ENCODE measurements at places on chromosomes 5 and 9. TPM values are rescaled to one million over a fixed set of nuclear protein-coding genes. Genes with fewer than 3 reads are reported as not detected.

Gene SLC36A2
- not detected for total RNA-seq

DNA sequence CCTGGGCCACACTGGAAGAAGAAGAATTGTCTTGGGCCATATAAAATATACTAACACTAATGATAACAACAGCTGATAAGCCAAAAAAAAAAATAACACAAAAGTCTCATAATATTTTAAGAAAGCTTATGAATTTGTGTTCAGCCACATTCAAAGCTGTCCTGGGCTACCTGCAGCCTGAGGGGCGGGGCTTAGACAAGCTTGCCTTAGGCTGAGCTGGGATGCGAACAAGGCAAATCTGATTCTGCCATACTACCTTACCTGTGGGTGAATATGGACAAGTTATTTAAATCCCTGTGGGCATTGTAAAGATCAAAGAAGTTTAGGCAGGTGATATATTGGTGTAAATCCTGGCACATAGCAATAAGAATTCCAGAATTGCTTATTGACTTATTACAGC is 212.3 kb upstream of the ATP10B start:
- DNase-seq = no peak

GRCh38 chr9:76020652-76021051 is 130.2 kb downstream of the PCSK5 start:
- no peak for DNase-seq

- DNase-seq = no peak
Measured at GRCh38 chr9:76717176-76717575, 47.1 kb upstream of the PCA3 start.

- no peak for DNase-seq
Measured at GRCh38 chr5:10229306-10230048, 20.2 kb downstream of the ATPSCKMT start.

Gene ZNF782
- 4.5 TPM for total RNA-seq

Gene BHMT
- total RNA-seq = 0.21 TPM

- no peak for DNase-seq
Measured at GRCh38 chr9:88018101-88018500, 43.8 kb upstream of the CDK20 start.

DNA sequence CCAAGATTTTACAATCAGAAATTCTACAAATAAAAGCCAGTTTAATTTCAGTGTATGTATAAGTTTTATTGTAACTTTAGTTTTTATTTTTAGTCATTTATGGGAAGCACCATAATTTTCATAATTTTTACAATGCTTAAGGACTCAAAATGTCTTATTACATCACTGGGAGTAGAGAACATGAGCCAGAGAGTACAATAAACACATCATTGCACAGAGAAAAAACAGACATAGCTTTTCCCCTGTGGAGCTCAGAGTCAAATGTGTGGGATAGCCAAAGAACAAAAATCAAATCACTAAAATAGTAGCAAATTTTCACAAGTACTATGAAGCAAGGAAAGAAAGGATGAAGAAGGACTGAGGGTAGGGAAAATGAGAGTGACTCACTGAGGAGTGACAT is 5.5 kb upstream of the JAKMIP2 start:
- no peak for DNase-seq

Gene KLHL9
- 20.4 TPM for total RNA-seq

DNA sequence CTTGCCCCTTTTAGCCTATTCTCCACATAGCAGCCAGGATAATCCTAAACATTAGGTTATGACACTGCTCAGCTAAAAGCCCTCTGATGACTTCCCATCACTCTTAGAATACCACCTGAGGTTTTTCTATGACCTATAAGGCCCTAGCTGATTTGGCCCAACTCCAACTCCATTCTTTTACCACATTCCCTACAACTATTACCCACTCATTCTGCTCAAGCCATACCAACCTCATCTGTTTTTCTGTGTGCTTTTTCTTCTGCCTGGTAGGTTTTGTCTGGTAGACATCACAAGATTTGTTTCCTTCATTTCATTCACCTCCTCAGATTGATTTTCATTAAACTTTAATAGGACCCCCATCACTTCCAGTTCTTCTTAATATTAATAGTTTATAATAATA is 12.5 kb upstream of the FCHO2 start:
- DNase-seq = no peak

DNA sequence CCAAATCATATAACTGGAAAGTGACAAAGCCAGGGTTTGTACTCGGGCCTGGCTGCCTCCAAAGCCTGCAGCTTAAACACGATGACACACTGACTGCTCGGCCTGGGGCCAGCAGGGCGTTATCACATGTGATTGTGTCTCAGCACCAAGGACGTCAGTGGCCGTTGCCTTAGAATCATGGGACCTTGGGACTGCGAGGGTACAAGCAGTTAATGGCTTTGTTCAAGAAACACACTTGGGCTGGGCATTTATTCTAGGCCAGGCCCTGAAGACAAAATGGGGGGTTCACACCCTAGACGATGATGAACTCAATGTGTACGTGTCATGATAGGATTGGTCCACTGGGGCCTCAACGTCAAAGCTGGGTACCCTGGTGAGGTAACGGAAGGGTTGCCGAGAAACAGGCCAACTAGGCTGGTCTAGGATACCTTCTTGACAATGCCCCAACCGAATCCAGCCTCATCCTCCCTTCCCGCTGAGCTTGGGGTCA is 13.0 kb downstream of the SH3PXD2B start:
- no peak for DNase-seq

DNA sequence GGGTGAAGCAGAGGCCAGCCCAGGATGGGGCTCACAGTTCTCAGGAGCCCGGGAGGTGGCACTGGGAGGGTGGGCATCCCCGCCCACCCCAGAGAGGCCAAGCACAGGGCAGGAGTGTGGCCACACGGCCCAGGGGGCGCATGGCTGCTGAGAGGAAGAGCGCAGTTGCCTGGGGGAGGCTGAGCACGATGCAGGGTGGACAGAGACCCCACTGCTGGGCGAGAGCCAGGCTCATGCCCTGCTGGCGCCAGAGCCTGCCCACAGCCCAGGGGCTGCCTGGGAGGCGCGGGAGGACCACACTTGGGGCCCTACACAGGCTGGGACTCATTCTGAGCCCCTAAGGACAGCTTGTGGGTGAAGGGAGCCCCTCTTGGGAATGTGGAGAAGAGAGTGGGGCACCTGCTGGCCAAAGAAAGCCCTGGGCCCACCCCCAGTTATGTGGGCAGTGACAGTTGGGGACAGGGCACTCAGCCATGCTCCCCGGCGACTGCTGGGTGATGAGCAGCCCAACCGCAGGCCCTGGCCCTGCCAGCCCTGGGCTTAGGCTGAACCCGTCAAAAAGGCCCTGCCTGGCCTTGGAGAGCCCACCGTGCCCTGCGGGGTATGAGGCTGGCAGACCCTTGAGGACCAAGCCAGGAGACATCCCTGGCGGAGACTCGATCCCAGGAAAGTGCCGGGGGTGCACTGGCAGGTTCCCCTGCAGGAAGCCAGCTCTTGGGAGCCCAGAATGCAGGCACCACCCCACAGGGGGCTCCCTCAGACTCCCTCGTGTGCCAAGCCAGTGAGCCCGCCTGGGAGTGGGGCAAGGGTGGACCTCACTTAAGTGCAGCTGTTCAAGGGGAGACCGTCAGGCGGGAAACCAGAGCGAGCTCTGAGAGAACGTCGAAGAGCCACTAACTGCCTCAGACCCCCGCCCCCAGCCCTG is 21.6 kb upstream of the CAMSAP1 start:
- no peak for DNase-seq

Gene UIMC1
- total RNA-seq = 30.0 TPM

DNA sequence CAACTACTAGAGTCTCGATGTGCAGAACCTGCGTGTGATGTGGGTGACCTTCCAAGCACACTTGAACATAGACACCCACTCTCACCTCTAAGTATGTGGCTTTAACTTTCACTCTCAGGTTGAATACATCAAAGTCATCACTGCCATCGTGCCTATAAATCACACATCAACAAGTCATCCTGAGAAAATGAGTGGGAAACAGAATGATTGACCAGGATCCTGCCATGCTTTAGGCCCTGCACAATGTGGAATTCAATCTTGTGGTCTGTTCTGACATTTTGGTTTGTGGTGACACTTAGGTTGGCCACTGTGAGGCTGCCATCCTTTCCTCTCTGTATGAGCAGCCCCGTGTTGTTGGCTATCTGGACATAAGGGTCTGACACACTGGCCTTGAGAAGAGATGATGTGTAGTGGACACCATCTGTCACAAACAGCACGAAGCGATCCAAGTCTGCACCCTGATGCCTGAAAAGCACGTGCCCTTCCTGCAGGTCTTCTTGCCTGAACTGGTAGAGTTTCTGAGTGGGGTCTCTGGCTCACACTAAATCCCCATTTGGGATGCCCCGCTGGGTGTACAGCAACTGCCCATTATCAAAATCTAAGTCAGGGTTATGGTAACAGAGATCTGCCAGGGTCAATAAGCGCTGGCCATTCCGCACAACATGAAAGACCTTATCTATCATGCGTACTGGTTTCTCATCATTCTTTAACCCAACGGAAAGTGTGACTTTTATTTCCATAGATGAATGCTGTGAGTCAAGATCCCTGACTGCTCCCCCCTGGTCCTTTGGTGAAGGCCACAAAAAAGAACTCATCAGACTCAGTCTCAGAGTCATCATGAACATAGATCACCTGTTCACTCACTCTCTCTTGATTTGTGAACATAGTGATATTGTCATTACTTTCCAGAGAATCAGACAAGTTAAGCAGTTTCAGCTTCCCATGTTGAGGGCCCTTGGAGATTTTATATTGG is 116.6 kb downstream of the ESM1 start:
- no peak for DNase-seq

Gene LECT2
- not detected for total RNA-seq

- DNase-seq = peak; percentile 94
Measured at GRCh38 chr9:70420441-70421271, 6.2 kb upstream of the KLF9 start.

DNA sequence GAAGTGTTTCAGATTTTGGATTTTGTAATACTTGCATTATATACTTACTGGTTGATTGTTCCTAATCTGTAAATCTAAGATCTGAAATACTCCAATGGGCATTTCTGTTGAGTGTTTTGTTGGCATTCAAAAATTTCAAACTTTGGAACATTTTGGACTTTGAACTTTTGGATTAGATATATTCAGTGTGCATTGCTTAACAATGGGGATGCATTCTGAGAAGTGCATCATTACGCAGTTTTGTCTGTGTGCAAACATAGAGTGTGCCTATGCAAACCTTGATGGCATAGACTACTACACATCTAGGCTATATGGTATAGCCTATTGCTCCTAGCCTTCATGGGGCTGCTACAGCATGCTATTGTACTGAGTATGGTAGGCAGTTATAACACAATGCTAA is 325.4 kb downstream of the KDM4C start:
- DNase-seq = no peak

DNA sequence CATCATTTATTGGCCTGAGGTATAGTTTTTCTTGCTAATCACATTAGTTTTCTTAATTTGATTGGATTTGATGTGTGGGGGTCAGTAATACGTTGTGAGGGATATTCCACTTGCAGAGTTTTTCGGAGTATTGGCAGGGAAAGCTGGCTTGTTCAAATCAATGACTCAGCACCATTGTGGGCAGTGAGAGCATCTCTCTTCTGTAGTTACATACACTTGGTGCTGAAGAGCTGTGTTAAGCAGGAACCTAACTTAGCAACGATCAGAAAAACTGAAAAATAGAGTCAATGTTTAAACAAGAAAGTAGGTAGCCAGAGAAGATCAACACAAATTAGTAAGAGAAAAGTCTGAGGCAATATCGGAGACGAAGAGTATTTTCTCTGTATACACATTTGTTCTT is 344.6 kb upstream of the EDIL3 start:
- DNase-seq = no peak

GRCh38 chr9:69324549-69325401 is at the start of gene ENTREP1:
ENTREP1 (plus strand) TSS chr9:69325215; CDS start chr9:69325310, 95 bp downstream.
- DNase-seq = peak; percentile 67

GRCh38 chr5:126917918-126918614 is 112.3 kb downstream of the MARCHF3 start:
- DNase-seq = no peak

Gene PCDH12
- total RNA-seq = 1.3 TPM

DNA sequence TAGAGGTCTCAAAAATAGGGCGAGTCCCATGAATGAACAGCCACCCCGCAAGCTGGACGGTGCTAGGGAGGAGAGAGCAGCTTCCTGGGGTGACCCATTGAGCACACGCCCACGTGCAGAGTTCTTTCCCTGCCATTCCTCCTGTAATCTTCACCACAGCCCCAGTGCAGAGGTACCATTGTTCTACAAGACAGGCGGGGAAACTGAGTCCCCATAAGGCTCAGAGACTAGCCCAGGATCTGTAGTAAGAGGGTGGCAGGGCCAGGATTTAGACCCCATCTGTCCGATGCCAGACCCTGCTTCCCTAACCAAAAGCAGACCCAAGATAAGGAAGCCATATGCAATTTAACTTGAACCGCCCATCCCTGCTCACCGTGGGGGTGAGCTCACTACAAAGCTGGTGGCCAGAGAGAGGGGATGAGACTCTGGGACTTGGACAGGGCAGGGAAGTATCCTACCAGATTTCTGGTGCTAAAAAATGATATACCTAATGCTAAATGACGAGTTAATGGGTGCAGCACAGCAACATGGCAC is 36.7 kb upstream of the ORM1 start:
- no peak for DNase-seq

Gene SPRY4
- 21.5 TPM for total RNA-seq

- DNase-seq = no peak
Measured at GRCh38 chr9:99093492-99093791, 11.5 kb upstream of the TGFBR1 start.

DNA sequence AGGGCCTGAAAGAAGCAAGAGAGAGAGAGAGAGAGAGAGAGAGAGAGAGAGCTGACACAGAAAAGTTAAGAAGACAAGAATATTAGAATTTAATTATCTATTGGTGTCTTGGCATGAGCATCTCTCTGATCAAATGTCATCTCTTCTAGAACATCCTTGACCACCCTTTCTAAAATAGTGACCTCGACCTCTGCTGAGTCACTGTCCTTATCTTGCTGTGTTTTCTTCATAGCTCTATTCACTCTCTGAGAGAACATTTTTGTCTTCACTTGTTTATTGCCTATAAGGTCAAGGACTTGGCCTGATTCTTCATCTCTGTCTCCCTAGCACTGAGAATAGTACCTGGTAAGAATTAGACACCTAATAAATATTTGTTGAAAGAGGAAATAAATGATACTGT is 383.8 kb upstream of the RPS23 start:
- no peak for DNase-seq

Gene GKAP1
- total RNA-seq = 4.8 TPM

DNA sequence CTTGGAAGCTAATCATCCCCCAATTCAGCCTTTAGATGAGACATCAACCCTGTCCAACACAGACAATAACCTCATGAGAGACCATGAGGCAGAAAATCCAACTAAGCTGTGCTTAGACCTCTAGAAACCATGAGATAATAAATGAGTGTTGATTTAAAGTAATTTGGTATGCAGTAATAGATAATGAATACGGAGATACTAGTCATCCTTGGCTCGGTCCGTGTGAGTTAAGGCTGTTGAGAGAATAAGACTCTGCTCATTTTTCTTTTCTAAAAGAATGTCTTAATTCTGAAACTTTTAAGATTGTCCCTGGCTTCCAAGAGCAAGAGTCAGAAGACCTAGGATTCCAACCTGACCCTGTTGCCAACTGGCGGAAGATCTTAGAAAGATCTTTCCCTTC is 6.1 kb downstream of the TNC start:
- no peak for DNase-seq

All from colonic mucosa (tissue), 4 donors.